ENCODE measurements at places on chromosomes 7 and 10.

DNA sequence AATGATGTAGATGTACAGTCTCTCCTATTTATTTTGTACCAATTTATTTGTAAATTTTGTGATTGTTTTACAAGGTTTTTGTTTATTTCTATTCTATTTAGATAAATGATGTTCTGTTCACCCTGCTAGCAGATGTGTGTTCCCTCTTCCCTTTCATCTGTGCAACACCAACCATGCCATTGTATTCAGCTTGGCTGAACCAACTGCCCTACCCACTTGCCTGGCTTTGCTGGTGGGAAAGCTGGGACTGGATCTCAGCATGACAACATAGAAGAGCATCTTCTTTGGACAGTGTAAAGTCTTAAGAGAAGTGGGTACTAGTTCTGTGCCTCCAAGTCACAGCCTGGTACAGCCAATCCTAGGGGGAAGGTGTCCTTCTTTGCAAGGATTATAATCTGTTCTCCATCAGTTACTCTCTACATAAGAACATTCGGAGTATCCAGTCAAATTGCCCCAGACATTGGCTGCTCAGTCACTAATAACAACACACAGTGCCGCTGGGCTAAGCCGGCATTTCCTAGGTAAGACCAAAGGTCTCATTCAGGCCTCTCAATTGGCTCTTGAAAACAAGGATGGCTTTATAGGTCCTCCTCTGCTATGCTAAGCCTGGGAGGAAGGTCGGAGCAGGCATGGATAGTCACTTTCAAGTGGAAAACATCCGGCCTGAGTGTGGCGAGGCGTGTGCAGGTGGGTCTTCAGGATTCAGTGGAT is 109.7 kb downstream of the NT5C2 start:
- no peak for DNase-seq

- DNase-seq = no peak
Measured at GRCh38 chr10:11148142-11149028, 130.7 kb downstream of the CELF2 start.

- DNase-seq = no peak
Measured at GRCh38 chr7:128919241-128919640, 8.7 kb upstream of the KCP start.

DNA sequence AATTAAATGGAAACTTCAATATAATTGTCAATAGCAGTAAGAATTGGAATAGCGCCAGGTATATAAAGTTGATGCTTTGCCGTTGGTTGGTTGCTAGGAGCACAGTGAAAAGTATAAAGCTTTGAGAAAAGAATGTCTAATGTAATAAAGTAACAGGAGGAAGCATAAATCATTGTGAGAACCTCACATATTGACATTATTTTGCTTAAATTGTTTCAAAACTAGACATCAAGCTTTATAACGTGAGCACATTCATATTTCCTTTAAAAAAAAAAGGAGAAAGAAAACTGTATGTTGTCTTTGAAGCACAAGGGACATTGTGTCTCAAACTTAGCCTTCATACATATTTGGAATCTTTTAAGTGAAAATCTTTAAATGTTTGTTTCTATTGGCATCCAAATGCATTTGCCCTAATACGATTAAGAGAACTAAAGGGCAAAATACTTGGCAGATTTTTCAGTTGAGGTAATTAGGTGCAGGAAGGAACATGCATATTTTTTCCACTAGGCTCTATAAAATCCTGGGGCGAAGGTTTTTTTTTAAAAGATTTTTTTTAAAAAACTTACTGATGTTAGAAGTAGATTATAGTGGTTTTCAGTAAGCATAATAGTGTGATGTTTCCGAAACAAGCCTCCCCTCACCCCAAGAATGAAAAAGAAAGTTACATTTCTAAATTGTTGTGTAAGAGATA is 92.4 kb downstream of the ARID5B start:
- no peak for DNase-seq

DNA sequence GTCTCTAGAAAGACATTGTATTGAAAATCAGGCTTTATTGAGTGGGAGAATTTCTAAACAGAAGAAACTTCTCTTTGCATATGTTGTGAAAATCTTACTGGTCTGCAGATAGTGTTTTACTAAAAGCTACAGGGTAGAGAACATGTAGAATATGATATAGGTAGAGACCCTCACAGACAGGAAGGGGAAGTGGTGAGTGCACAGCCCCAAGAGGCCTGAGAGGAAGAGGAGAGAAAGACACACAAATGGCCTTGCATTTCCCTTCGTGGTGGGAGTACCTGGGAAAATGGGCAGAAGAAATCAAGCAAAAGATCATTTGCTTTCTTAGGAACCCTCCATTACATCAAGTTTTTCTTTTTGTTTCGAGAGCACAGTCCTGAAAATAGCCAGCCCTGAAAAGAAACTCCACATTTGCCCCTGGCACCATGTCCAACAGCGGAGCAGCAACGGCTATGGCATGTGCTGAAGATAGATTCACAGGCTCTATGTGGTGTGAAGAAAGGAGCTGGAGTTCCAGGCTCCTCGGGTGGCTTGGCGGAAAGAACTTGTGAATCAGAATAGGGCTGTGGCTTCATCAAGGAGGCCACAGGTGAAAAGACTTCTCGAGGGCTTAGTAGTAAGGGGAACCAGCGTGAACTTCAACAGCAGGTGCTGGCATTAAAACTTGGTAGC is 143.5 kb downstream of the CALCR start:
- DNase-seq = no peak

DNA sequence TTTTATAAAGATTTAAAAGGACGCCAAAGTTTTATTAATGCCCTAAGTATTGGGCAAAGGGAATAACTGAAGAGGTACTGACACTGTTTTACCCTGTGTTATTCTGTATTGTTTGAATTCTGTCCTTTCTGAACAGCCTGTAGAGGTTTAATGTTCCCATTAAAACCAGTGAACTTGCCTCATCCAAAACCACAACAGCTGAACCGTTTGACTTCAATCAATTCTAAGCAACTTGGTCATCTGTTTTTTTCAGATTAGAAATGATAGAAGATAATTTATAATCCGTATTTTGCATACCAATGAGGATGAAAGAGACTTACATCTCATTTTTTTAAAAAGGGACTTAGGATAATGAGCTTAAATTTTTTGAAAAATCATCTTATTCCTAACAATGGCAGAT is 40.4 kb downstream of the HACD1 start:
- DNase-seq = no peak

GRCh38 chr7:48427671-48428070 is 256.4 kb downstream of the ABCA13 start:
- DNase-seq = no peak

GRCh38 chr10:797179-797578 is 107.7 kb upstream of the DIP2C start:
- DNase-seq = no peak

All from stimulated activated naive CD8-positive, alpha-beta T cell treated with anti-CD3 and anti-CD28 coated beads, Interleukin-15, Interleukin-2, amounts not matched to agents 100 U/mL and 50 U/mL, for 24 hours (primary cell).